ENCODE measurements at places on chromosomes 2 and 18.

DNA sequence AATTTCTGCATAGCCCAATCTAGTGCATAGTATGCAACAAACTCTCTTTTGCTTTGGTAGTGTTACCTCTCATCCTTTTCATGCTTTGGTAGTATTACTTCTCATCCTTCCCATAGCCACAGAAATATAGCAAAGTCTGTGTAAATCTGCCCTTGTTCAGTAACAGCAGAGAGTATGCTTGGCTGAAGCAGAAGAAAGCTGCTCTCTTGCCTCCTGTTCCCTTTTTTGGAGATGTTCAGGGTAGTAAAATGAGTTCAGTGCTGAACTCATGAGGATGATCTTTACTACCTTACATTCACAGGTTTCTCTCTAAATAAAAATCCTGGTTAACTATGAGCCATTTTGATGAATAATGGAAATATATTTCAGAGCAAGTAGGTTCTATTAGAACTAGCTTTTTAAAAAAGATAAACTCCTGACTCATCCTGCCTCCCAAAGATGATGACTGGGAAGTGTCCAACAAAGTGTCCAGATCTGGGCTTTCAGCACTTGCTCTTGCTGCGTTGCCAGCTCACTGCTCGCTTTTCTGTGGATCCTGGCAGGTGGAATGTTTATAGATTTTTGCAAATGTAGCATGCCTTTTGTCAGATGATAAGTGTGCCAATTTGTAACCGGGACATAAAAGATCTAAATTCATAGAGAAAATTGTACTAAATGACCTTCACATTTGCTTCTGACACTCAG, 29.4 kb upstream of the CHMP3 start:
- no peak for DNase-seq

- DNase-seq, result no peak
These were observed 11.1 kb downstream of the CNDP2 start for GRCh38 chr18:74507097-74507881.

DNA sequence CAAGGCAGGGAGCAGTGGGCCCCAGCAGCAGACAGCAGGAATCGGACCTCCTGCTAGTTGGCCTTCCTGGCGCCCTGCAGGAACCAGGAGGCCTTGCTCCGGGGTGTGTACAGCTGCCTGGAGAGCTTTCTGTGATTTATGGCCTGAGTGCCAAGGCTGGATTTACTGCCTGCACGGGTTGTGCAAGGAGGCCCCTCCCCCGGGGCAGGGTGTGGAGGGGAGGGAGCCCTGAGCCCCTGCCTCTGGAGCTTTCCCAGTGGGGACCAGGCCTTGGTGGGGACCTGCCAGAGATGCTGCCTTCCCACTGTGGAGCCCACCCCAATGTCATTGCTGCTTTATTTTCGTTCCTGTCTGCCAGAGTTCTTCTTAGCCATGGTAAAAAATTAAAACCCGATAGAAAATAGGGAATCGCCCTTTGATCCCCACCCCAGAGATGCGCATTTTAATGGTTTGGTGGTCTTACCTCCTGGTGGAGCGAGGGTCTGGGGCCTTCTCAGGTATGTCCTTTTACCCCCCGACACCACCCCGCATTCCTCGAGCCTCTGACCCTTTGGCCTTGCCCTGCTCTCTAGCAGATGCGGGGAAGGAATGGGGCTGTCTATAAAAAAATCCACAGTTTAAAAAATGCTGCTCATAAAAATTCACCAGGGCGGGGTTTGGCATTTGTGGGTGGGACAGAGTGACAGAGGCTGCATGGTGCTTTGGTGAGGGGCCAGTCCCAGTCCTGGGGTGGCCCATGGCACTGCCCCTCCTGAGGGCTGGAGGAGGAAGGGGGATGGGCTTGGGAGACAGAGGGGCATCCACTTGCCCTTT, 6.9 kb upstream of the RALB start:
- DNase-seq, result no peak

GRCh38 chr2:178008636-178009289, 63.8 kb downstream of the PDE11A start:
- DNase-seq, result no peak

DNA sequence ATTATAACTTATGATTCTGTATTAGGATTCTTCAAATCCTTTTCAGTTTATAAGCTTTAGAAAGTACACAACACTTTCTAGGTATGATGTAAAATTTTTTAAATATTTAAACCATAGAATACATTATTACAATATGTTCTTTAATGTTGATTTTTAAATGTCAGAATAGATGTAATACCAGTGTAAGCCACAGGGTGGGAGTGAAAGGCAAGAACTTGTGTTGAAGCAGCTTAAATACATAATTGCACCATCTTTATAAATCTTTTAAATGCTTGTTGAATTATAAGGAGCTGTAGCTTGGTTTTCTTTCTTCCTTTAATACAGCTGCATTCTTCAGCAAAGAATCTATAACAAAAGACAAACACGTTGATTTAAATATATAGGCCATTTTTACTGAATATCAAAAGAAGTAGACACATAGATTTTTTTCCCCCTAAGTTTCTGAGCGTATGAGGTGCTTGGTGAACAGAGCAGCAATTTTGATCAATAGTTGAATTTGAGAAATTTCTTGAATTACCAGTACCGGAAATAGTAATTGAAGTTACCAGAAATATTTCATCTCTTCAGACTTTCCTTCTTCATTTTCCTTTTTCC, 63.0 kb downstream of the TANK start:
- no peak for DNase-seq

DNA sequence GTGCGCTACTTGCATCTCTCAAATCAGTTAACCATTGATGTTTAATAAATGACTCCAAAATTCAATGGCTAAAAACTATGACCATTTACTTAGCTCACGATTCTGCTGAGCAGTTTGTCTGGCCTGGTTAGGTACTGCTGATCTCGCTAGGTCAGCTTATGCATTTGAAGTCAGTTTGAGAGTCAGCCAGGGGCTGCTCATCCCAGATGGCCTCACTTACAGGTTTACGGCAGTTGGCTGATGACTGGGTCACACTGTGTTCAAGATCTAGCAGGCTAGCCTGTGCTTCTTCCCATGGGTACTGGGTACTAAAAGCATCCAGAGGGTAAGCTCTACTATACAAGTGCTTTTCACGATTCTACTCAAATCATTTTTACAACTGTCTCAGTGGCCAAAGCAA, 122.1 kb downstream of the DLGAP1 start:
- DNase-seq, result no peak

- peak; percentile 75 for DNase-seq
These were observed 215.1 kb upstream of the THUMPD2 start for GRCh38 chr2:39994151-39994550.

DNA sequence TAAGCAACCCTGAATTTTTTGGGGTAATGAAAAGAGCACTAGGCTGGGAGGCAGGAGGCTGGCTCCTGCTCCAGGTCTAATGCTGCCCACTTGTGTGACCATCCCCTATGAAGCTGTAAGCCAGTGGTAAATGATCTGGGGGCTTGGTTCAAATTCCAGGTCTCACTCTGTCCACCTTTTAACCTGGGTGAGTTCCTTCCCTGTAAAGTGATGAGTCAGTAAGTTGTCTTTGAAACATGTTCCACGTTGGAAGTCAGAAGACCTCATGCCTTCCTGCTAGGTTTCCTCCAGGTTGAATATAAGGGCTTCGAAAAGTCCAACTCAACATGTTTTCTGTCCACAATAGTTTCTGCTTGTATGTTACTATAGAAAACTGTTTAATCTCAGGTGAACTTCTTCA, 160.9 kb upstream of the MYT1L start:
- no peak for DNase-seq

DNA sequence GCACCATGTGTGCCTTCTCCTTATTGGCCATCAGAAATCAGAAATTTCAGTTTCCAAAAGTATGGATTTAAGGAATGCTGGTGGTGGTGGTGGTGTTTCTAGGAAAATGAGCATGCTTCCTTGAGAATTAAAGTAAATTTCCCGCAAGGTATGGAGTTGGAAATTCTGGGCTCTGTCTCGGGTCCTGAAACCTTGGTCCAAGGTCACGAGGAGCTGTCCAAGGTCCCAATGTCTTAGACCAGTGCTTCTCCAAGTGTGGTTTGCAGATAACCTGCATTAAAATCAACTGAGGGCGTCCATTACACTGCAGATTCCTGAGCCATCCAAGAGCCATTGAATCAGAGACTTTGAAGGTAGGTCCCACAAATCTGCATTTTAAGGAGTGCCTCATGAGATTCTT, 210.9 kb upstream of the PKDCC start:
- DNase-seq, result no peak

- DNase-seq, result no peak
These were observed 31.5 kb downstream of the CPO start for GRCh38 chr2:206970589-206971360.

- no peak for DNase-seq
These were observed 126.3 kb upstream of the BCL2L11 start for GRCh38 chr2:110994250-110994961.

DNA sequence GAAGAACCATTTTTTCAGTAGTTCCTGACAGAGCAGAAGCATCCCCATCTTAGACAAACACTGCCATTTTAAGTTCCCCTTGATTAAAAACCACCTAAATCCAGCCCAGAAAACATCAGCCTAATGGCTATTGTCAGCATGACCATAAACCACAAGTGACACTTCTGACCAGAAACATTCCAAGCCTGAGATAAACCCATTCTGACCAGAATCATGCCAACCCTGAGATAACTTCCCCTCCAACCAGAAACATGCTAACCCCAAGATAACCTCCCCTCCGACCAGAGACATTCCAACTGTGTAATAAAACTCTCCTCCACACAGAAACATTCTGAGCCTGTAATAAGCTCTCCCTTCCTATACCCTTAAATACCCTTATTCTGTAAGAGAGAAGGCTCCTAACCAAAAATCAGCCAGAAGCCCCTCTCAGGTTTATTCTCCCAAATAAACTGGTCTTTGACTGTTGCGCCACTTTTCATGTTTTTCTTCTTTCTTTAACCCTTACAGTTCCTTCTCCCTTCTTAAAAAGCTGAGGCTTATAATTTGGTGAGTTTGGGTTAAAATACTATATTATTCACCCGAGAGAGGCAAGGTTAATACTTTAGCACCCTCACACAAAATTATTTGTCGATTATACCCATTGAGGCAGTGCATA, 149.7 kb downstream of the HNMT start:
- no peak for DNase-seq

GRCh38 chr2:188973641-188974040, 532 bp upstream of the COL3A1 start:
- no peak for DNase-seq

GRCh38 chr2:217208867-217209266, 349.0 kb upstream of the TNP1 start:
- no peak for DNase-seq

GRCh38 chr2:99634234-99634633, 144.4 kb upstream of the REV1 start:
- no peak for DNase-seq

DNA sequence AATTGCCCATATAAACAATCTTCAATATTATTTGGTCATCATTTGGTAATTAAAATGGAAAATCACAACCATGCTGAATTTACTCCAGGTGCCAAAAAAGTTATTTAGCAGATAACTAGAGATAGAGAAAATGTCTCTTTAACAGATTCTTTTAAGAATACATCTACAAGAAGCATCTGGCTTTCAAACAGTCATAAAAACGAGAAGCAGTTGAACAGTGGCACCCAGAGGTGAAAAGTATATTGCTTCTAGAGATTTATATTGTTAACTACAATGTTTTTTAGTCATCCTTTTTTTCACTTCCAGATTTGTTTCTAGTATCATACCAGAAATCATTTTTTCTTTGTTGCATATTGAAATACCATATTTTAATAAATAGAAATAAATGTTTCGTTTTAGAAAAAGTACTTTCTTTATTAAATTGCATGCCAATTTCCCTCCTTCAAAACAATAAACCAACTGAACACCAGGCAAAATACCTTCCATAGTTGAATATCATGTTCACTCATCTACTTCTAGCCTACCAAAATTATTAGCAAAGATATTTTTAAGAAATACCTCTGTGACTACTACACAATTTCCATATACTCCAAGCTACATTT, 65.4 kb upstream of the HNRNPA3 start:
- DNase-seq, result peak; percentile 53

- no peak for DNase-seq
These were observed 21.0 kb upstream of the PDE1A start for GRCh38 chr2:182447863-182448262.

DNA sequence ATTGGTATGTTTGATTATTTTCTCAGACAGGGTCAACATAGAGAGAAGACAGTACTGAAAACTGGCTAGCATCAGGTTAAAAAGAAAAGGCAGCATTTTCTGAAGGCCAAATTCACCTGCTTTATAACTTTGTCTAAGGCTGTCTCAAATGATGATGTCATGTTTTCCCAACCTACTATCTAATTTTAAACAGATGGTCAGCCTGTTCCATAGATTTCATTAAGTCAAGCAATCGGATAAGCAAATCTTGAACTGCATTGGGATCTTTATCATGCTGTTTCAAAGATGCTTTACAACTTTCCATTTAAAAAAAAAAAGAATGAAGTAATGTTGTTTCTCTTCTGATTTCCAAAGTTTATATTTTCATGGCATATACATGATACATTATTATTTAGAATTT, 56.3 kb upstream of the SPOPL start:
- no peak for DNase-seq

- no peak for DNase-seq
These were observed 4.2 kb upstream of the AFF3 start for GRCh38 chr2:100146657-100146960.

DNA sequence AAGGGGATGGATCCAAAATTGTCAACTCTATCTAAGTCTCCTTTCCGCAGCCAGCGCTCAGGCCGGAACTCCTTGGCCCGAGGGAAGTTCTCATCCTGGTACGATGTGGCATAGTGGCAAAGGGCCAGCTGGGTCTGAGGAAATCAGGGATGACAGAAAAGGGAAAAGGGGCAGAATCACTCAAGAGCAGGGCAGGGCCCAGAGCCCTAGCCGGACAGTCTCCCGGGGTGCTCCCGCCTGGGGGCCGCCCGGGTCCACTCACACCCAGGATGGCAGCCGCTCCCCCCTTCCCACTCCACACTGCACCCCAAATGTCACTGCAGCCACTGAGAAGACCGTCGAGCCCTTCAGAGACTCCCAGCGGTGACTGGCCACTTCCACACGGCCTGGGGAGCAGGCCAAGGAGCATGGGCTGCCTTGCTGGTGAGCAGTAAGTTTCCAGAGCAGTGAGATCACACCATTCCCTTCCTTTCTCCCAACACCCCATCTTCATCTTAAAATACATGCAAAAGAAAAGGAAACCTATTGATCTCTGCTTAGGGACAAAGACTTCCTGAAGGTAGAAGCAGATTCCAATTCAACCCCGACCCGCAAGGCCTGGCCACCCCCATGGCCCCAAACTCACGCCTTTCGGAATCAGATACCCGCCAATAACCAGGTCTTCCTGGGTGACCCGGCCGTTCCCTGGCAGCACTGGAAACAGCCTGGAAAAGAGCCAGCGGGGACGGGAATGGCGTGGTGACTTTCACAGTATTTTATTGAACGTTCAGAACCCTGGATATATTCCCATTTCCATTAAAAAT, 26.7 kb downstream of the CYP27C1 start:
- no peak for DNase-seq

DNA sequence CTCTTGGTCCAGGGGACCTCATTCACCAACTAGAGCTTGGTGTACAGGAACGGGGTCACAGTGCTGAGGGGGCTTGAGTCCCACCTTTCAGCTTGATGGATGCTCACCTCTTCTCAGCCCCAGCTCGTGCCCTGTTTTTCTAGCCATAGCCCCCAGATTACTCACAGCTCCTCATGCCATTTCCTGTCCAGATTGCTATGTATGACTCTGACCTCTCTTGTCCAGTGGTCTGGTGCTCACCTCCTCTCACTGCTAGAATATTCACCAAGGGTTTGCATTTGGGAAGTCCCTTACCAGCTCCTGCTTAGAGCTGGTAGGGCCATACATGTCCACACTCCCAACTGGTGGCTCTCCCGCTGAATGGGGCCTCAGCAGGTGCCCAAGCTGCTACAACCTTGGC, 5.9 kb downstream of the LBX2 start:
- no peak for DNase-seq
